ENCODE measurements at places on chromosomes 7 and 10.

DNA sequence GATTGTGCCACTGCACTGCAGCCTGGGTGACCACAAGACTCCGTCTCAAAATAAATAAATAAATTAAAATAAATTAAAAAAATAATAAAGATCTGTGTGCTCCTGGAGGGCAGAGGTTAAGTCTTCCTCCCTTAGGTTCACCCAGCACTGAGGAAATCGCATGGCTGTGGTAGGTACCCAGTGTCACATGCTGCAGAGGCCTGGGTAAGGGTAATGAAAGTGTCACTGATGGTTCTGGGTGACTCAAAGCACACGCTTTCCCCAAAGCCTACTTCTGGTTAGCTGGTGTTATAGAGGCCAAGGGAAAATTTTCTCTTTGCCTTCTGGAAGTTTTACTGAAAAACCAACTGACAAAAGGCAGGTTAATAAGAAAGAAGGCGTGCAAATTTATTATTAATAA is 88.8 kb upstream of the ITGB1 start:
- DNase-seq = no peak

DNA sequence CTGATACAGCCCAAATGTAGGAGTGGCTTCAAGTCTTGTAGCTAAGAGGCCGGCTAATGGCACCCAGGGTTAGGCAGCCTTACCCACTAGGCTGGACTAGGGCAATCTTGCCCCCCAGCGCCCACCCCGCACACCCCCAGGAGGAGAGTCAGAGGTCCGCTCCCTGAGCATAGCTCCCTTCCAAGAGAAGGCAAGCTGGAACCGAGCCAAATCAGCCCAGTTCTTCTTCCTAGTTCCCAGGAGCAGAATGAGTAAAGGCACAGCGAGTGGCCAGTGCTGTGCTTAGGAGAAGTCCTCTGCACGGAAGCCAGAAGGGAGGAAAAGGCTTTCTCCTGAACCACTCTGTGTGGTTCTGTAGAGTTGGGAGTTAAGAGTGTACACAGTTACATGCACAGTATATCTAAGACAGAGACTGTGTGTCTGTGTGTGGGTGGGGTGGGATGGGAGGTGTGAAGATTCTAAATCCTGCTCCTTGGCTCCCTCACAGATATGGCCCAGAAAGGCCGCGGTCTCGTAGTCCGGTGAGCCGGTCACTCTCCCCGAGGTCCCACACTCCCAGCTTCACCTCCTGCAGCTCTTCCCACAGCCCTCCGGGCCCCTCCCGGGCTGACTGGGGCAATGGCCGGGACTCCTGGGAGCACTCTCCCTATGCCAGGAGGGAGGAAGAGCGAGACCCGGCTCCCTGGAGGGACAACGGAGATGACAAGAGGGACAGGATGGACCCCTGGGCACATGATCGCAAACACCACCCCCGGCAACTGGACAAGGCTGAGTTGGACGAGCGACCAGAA is 59.7 kb upstream of the PDCD4 start:
- DNase-seq = no peak

- DNase-seq = no peak
Observed at GRCh38 chr7:141462958-141463357, 88.3 kb upstream of the AGK start.

GRCh38 chr10:123147635-123148413 is at the start of gene HMX2:
Gene HMX2, plus strand, starts transcription at chr10:123148136. Its CDS starts 243 bp downstream, at chr10:123148379.
- DNase-seq = no peak

DNA sequence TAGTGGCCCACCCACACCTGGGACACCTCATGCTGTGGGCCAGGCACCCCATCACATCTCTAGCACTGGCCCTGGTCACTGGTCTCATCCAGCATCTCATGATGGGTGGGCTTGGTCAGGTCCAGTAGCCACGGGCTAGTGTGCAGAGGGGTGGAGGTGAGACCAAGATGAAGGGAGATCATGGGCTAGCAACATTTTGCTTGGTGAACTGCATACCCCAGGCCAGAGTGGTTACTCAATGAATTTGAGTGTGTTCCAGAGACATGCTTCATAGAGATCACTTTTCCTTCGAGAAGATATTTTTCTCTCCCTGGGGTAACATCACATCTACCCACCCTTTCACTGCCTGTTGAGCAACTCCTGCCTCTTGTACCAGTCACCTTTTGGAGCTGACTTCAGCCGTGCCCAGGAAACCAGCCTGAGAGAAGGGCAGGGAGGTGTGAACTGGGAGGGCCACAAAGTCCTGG is 44.2 kb downstream of the MINDY4 start:
- no peak for DNase-seq

DNA sequence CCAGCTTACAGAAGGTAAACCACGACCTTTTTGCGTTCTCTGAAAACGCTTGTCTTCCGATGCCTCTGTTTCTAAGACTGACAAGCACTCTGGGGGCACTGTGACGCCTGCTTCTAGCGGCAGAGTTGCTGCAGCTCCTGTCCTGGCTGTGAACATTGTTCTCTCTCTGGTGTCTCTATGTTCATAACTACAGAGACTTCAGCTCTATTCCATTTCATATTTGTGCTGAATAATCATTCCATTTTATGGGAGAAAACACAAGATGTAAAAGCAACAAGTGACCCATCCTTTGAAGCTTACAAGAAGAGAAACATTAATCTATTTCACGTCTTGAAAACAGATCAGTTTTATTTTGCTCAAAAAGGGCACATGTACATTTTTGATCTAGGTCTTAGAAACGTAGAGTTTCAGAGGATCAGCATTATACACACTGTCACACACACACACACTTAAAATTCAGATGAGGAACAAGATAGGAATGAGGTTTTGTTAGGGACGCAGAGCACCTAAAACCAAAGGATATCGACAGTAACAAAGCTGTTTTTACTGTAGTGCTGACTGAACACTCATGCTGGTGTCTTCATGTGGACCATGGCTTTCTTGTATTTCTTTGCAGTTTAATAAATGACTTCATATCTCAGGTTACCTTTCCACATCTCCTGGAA is 3.0 kb downstream of the IKZF1 start:
- peak; percentile 34 for DNase-seq

GRCh38 chr10:119365773-119366599 is 158.6 kb downstream of the GRK5 start:
- no peak for DNase-seq

- DNase-seq = no peak
Observed at GRCh38 chr10:5078547-5079180, 15.6 kb upstream of the AKR1C3 start.

- DNase-seq = no peak
Observed at GRCh38 chr10:106925191-106925590, 239.3 kb downstream of the SORCS1 start.

- no peak for DNase-seq
Observed at GRCh38 chr10:7199152-7199760, 211.6 kb downstream of the SFMBT2 start.

- DNase-seq = no peak
Observed at GRCh38 chr7:151902311-151902710, 25.4 kb upstream of the PRKAG2 start.

DNA sequence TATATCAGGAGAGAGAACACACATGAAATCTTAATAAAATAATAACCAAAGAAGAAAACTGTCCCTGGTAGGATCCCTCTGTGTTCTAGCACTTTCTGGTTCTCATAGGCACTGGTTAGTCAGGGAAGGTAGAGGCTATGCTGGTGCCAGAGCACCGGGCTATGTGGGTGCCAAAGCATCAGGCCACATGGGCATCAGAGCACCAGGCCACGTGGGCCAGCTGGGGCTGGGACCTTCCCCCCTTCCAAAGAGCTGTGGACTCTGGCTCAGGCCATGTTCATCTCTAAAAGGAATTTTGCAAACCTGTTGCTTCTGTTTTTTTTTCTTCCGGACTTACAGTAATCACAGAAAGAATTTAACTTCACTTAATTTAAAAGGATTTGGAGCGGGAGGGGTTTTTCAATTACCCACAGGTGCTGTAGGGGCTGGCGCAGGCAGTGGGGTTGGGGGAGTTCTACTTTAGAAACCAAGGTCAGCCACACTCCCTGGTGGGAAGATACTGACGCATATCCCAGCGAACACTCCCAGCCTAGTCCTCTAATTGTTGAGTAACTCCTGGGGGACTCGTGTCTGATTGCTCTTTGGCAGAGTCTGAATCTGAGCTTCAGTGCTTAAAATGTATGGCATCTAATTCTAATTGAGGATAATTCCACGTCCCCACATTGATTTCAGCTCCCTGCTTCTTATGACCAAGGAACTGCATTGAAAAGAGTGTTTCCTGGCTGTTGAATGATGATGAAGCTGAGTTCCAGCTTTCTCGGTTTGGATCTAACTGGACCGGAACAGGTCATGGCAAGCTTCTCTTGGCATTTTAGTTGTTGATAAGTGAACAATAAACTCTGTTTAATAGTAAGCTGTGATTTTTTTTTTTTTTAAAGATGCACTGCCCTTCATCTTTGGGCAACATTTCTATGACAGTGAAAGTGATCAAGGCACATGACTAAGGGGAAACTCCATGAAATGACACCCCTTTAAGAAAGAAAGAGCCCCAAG is 110.7 kb upstream of the FZD8 start:
- no peak for DNase-seq

- no peak for DNase-seq
Observed at GRCh38 chr7:55086413-55087201, 67.8 kb downstream of the EGFR start.

GRCh38 chr7:150736864-150737263 is 354 bp upstream of the GIMAP5 start:
- DNase-seq = no peak

DNA sequence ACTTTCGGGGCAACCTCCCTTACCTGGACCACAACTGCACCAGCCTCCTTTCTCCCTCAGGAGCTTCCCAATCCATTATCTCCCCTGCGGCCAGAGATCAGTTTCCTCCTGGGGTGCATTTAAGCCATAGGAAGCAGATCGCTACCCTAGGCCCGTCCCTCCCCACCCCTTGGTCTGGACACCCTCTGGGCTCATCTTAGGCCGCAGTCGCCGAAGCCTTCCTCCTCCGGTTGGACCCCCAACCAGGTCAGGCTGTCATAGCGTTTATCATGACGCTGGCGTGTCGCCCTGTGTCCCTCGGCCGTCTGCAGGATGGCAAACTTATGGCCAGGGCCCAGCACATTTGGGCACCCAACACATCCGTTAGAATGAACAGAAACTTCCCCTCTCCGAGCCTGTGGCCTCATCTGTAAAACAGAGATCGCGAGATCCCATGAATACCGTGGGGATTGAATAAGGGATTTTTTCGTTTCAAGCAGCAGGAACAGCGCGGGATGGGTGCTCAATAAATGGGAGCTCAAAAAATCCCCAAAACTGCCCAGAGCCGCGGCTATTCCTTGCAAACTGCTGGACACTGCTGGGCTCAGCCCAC is 669 bp upstream of the AP5Z1 start:
- DNase-seq = peak; percentile 62

DNA sequence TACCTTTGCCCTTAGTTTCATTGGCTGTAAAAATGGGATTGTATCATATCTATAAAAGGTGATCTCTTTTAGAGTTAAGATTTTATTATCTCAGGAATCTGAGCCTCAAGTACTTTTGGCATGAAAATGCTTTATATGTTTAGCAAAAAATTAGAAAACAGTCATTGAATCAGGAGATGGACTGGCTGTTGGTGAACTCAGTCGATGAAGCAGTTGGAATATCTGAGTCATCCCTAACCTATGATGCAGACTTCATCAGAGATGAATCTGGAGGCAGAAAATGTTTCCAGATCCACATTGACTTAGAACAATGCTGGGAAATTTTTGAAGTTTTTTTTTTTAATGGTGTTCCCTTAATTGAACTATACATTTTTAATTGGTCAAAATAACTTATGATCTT is 228.5 kb downstream of the SLC25A13 start:
- no peak for DNase-seq

DNA sequence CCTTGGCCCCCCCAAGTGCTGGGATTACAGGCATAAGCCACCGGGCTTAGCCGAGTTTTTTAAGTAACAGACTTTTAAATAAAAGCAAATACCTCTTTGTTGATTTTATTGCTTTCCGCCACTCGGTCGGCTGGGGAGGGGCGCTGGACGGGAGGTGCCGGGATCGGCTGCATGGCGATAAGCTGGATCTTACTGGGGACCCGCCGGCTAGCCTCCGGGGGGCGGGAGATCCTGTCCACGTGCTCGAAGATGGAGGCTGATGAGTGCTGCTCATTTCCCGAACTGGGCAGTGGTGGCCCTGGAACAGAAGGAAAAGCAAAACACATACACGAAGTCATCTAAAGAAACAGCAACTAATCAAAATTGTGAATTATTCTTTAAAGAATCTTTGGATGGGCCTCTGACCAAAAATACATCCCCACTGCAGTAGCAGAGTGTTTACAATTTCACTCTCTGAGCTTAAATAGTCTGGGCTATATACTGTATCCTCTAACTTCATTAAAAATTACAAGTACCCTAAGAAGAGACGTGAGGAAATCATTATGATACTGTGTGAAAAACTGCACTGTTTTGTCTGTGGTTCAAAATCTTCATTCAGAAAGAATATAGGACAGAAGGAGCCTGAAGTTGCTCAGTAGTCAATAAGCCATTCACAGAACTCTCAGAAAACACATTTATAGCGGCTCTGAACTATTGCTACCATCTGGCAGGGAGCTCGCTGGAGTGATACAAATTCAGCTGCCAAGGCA is 73.2 kb upstream of the ATP6V0A4 start:
- no peak for DNase-seq

- DNase-seq = no peak
Observed at GRCh38 chr10:60955316-60955715, 11.3 kb upstream of the RHOBTB1 start.

DNA sequence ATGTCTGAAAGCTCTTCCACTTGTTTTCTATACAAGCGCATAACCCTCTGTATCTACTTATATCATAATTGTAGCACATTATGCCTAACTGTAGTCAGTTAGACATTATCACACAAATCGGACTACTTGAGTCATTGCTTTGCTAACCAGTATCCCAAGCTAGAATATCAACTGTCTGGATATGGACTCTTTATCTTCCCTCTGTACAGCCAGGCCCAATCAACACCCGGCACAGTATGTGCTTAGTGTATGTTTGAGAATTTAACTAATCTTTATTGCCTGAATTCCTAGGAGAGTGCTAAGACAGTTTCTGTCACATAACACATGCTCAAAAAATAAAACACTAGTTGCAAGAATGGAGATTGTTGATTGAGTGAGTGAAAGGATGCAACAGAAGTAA is 211.2 kb downstream of the ARL4A start:
- DNase-seq = no peak

GRCh38 chr10:43961523-43962345 is 313.1 kb upstream of the ZNF32 start:
- no peak for DNase-seq

- no peak for DNase-seq
Observed at GRCh38 chr10:28201410-28202400, 101.2 kb downstream of the MPP7 start.

DNA sequence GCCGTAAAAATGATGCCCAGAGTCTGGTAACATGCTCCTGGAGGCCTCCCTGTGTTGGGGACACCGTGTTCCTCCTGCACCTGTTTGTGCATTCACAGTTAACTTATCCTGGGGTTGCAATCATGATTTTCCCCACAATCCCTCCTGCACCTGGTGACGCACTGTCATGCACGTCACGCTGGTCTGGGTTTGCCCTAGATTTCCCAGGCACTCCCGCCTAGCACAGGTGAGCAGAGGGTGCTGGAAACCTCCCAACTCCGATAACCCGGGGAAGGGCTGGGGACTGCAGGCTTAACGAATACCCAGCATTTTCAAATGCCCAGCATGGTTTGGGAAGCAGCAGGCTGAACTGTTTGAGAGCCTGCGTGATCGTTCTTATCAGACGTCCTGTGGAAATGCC is 427.1 kb downstream of the TCERG1L start:
- DNase-seq = no peak
